ENCODE measurements at places on chromosomes 5 and 9. TPM values are rescaled to one million over a fixed set of nuclear protein-coding genes. Genes with fewer than 3 reads are reported as not detected.

The ATP10B gene
- not detected for total RNA-seq

The GARIN3 gene
- total RNA-seq: 1.4 TPM

DNA sequence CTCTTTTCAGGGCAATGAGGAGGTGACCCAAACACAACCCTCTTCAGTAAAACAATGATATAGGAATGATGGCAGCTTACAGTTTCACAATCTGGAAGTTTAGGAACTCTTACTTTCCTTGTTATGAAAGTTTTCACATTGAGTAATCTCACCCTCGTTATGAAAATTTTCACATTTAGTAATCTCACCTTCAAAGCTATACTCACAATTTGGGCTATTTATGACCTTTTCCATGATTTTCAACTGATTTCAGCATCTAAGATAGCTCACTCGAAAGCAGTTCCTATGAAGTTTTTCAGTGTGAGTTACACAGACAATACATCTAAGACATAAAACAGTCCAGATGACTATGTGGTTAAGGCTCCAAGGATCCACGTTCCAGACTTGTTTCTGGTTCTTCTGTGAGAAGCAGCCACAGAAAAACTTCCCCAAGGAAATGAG, 57.1 kb downstream of the FOXD1 start:
- no peak for DNase-seq
- H3K4me3 ChIP-seq: no peak overlapping the region
- peaks cover 14% of the 10 kb centered on the region for H3K27me3 ChIP-seq
- no peaks in the 10 kb centered on the region for H3K36me3 ChIP-seq
- H3K4me1 ChIP-seq: peaks cover 19% of the 10 kb centered on the region

DNA sequence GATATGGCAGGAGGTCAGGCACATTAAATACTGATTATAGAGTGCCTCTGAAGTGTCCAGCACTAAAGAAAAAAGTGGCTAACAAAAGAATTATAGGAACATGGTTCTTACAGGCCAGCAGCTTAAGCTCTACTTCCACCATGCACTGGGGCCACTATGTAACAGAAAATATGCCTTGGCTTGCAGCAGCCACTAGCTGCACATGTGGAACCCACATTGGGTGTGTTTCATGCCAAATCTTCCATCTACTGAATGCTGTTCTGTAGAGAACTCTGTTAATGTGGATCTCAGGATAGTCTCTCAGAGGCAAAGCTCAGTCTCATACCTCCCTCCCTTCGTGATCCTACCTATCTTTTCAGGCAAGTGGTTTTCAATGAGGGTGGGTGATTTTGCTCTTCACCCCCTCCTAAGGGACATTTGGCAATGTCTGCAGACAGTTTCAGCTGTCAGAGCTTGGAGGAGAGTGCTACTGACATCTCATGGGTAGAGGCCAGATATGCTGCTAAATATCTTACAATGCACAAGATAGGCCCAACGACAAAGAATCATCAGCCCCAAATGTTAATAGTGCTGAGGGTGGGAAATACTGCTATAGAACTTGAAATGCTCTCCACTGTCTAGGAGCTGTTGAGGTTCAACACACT, 218.9 kb downstream of the TARS1 start:
- H3K36me3 ChIP-seq: no peaks in the 10 kb centered on the region
- DNase-seq: no peak
- no peaks in the 10 kb centered on the region for H3K4me1 ChIP-seq
- no peak overlapping the region for H3K4me3 ChIP-seq
- H3K27me3 ChIP-seq: no peaks in the 10 kb centered on the region

Data from activated CD4-positive, alpha-beta memory T cell treated with anti-CD3 and anti-CD28 coated beads for 36 hours (primary cell).